Colonic mucosa (tissue), 4 donors: ENCODE measurements at places on chromosomes 16 and 17. TPM values are rescaled to one million over a fixed set of nuclear protein-coding genes. Genes with fewer than 3 reads are reported as not detected.

The SMIM22 gene
- 457 TPM for total RNA-seq

The CD300LB gene
- total RNA-seq: not detected

The ABCC11 gene
- total RNA-seq: not detected

The PPP1R27 gene
- total RNA-seq: not detected

The GOSR1 gene
- 53.9 TPM for total RNA-seq

The TMEM92 gene
- 11.1 TPM for total RNA-seq

The HSD17B1 gene
- total RNA-seq: 1.7 TPM

The WSCD1 gene
- total RNA-seq: 22.3 TPM

The SDR42E2 gene
- total RNA-seq: not detected

The FAM171A2 gene
- 0.64 TPM for total RNA-seq

The HOXB4 gene
- total RNA-seq: 4.7 TPM

The DOC2B gene
- total RNA-seq: 4.4 TPM

The GAS2L2 gene
- not detected for total RNA-seq

The HAP1 gene
- 0.53 TPM for total RNA-seq

The IGSF6 gene
- total RNA-seq: 4.7 TPM

The ACD gene
- total RNA-seq: 11.8 TPM

The AATF gene
- total RNA-seq: 30.0 TPM

The TMC5 gene
- 113 TPM for total RNA-seq
